ENCODE measurements at places on chromosomes 2 and 18.

GRCh38 chr2:177155631-177156030 is 57.0 kb upstream of the HNRNPA3 start:
- no peak for DNase-seq

DNA sequence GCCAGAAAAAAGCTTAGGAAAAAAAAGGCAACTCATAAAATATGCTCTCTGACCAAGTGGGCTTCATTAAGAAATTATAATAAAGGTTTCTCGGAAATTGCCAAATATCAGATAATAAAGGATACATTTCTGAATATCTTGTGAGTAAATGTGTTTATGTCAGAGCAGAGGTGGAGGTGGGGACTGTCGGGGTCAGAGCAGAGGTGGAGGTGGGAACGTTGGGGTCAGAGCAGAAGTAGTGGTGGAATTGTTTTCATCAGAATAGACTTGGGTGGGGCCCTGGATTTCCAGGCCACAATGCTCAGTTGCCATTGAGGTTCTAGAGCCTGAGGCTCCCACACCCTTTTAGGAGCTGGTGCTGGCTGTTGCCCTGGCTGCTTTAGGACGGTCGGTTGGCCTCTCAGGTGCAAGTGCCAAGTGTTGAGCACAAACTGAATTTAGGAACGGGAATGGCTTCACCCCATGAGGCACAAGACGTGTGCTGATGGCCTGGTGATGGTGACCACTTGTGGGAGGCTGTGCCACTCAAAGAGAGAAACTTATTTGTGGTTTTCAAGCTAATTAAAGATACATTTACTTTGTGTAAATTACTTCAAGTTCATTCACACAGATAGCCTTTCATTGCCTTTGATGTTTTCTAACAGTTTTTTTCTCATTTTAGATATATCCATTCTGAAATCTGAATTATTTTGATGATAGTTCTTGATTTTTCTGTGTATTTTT is 131.5 kb downstream of the ATP9B start:
- DNase-seq, result no peak

GRCh38 chr2:176614049-176614448 is 344.8 kb downstream of the MTX2 start:
- no peak for DNase-seq

DNA sequence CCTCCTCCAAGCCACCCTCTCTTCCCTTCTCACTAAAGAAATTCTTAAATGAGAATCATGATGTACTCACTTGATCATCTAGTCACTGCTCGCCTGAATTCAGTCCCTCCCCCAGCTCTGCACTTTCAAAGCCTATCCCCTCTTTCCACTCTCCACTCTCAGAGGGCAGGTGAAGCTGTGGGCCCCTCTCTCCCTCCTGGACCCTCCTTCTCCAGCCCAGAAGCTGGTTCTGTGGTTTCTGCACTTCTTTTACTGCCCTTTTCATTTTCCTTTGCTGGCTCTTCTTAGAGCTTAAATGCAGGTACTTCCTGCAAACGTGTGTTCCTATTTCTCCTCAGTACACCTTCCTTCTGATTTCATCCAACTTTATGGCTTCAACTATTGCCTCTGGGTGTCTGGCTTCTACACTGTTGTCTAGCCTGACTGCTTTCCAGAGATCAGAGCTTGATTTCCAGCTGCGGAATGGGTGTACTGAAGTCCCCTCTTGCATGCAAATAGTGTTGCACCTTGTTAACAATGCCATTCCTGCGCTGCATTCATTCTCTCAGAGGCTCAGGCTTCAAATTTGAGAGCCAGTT is 15.3 kb upstream of the TXNDC2 start:
- DNase-seq, result no peak
